ENCODE measurements at places on chromosomes 7 and 10. TPM values are rescaled to one million over a fixed set of nuclear protein-coding genes. Genes with fewer than 3 reads are reported as not detected.

- DNase-seq: peak; percentile 77
Measured at GRCh38 chr10:77012812-77013500, 624.7 kb downstream of the KCNMA1 start.

Gene SH2D4B
- 0.52 TPM for total RNA-seq

Gene KCP
- total RNA-seq: 6.1 TPM

- peak; percentile 67 for DNase-seq
Measured at GRCh38 chr7:30923774-30924413, 12.2 kb downstream of the AQP1 start.

DNA sequence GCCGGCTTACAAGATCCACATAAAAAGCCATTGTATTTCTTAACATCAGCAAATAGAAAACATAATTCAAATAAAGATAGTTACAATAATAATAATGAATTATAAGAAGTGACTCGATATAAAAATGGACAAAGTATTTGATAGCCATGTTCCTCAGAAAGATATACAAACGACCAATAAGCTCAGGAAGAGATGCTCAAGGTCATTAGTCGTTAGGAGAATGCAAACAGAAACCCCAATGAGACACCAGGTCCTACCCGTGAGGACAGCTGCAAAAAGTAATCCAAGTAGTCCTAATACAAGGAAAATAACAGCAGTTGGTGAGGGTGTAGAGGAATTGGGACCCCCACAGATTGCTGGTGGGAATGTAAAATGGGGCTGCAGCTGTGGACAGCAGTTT lies 54.2 kb upstream of the INPP5A start:
- no peak for DNase-seq

Gene LIPM
- total RNA-seq: not detected

DNA sequence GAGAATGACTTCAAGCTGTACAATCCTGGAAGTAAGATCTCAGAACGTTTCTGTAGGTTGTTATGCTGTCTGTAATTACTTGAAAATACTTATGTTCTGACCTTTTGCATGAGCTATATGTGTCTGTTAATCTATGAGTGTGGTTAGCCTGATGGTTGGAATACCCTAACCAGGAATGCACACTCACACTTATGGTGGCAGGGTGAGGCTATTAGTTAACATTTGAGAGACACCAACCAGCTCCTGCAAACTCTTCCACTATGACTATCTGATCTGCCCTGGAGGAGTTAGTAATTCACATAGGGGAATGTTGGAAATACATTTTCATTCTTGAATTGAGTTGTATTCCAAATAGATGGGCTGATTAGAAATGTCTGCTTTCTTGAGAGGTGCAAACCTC lies 450.3 kb downstream of the INHBA start:
- DNase-seq: no peak

DNA sequence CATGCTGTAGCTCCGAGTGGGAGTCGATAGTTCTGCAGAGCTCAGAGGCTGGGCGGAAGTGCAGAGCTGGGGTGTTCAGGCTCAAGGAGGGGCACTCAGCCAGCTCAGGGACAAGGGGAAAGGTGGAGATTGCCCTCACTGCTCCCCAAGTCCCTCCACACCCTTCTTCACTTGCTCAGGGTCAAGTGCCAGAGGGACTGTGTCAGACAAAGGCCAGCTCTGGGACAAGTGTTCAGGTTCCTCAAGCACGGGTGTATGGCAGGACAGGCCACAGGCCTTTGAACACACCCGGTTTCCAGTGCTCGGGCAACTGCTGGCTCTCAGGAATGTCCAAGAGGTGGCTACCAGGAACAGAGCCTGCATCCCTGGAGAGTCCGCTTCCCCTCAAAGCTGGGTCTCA lies 293.0 kb upstream of the PODXL start:
- DNase-seq: no peak

Gene CACNA2D1
- total RNA-seq: 40.5 TPM

Gene DGKI
- total RNA-seq: 11.3 TPM

DNA sequence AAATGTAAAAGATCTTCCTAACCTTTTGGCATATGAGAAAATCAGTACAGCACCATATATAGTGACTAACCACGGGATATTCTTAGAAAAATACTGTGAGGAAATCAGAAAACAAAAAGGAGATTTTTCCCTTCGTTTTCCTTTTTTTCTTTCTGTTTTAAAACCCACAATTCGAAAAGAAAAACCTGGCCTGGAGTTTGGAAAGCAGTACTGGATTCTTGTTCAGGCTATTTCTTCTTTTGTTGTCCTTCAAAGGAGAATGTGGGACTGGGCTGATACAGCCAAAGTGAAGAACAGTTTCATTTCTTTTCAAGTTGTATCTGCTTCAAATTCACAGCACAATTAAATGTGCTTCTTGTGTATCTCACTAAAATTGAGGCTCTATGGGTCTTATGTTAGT lies 156.8 kb upstream of the PHYHIPL start:
- DNase-seq: no peak

Gene PLPP4
- not detected for total RNA-seq

DNA sequence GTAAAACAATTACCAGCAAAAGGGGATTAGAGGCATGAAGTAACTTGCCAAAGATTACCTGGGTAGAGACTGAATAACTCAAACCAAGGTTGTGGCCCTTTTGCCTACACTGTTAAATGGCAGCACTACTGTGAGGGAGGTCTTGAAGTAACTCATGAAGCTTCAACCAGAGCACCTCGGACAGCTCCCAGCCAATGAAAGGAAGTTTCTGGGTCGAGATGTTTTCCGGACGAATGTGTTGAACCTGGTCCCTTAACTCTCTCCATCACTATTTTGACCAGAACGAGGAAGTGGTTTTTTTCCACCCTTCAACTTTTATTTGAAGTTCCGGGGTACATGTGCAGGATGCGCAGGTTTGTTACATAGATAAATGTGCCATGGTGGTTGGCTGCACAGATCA lies 133.6 kb upstream of the PRKCQ start:
- DNase-seq: no peak

Gene ASB10
- not detected for total RNA-seq

Gene NYAP1
- total RNA-seq: 1.3 TPM

Measured in aorta (tissue), 5 donors.